Activated CD4-positive, alpha-beta T cell treated with anti-CD3 and anti-CD28 coated beads, Interleukin-2, amount 10 ng/mL, durations not matched to agents 24 days and 14 days (primary cell): ENCODE measurements at places on chromosomes 5 and 9. TPM values are rescaled to one million over a fixed set of nuclear protein-coding genes. Genes with fewer than 3 reads are reported as not detected.

PCDHA3 gene
- not detected in 2 replicates for total RNA-seq

CER1 gene
- not detected in 2 replicates for total RNA-seq

HK3 gene
- total RNA-seq: 0.21 and 0.85 TPM in 2 replicates

IFNB1 gene
- not detected in 2 replicates for total RNA-seq

GARNL3 gene
- 3.1 and 3.3 TPM in 2 replicates for total RNA-seq

FAM114A2 gene
- total RNA-seq: 23.6 and 27.3 TPM in 2 replicates

ZNF367 gene
- 21.7 and 22.1 TPM in 2 replicates for total RNA-seq

PCDHA2 gene
- not detected in 2 replicates for total RNA-seq

BTNL9 gene
- total RNA-seq: 0.23 TPM in 1 of 2 replicates, not detected in the other

CENPP gene
- 26.9 and 27.5 TPM in 2 replicates for total RNA-seq

GMCL2 gene
- 0.07 TPM in 1 of 2 replicates, not detected in the other for total RNA-seq

TRIM36 gene
- total RNA-seq: 0.12 TPM in 1 of 2 replicates, not detected in the other

ELOVL7 gene
- 0.56 and 1.1 TPM in 2 replicates for total RNA-seq

ISOC1 gene
- total RNA-seq: 29.4 and 31.6 TPM in 2 replicates

CSF2 gene
- 1,084 and 1,122 TPM in 2 replicates for total RNA-seq

PDCD1LG2 gene
- total RNA-seq: 1.3 and 1.5 TPM in 2 replicates

GPR150 gene
- total RNA-seq: 0.33 and 0.56 TPM in 2 replicates
